NCI-H510A (cell line): ENCODE measurements at places on chromosomes 12 and 14.

GRCh38 chr12:110233212-110233903 is 47.7 kb upstream of the ATP2A2 start:
- DNase-seq = no peak

GRCh38 chr14:37620856-37621255 is 25.4 kb downstream of the TTC6 start:
- DNase-seq = no peak

- DNase-seq = no peak
These were observed 804.4 kb downstream of the FLRT2 start for GRCh38 chr14:86334355-86334754.

DNA sequence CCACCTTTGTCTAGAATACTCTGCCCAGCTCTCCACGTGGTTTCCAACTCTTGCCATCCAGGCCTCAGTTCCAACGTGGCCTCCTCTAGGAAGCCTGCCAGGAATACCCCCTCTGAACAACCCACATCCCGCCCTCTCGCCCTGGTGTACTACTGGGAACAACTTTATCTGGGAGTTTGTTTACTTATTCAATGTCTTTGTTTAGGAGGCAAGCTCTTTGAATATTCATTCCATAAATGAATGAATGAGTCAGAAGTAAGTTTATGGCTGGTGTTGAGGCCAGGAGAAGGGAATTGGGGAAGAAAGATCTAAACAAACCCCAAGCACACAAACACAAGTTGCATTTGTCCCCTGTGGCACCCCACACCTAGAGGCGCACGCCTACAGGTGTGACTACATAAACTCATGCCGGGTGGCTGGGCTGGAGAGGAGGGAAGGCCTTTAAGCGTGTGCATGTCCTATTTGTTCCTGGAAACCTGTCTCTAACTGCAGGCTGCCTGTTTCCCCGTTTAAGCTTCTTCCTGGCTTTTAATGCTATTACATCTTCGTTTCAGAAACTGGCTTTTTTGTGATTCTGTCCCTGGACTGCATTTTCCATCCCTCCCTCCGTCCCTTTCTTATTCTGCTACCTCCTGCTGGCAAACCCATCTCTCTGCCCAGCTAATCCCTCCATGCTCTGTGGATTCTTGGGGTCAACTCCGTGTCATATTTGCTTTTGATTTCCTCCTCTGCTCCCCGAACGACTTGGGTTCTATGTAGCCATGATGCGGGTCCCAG is 57.9 kb downstream of the FZD10 start:
- no peak for DNase-seq

DNA sequence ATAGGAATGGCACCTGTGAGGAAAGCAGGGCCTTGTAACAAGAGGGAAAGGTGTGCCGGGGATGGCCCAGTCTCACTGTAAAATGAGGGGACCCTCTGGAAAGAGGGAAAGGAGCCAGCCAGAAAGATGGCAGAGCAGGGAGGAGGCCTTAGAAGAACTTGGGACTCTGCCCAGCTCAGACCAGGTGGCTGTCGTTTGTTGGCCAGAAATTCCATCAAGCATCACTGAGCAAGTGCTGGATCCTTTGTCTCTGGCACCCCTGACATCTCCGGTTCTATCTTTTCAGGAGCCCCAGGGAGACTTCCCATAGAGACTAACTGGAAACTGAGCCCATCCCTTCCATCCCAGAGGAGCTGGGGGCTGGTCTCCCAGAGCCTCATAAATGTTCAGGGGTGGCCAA is 43.3 kb downstream of the DEGS2 start:
- DNase-seq = no peak

DNA sequence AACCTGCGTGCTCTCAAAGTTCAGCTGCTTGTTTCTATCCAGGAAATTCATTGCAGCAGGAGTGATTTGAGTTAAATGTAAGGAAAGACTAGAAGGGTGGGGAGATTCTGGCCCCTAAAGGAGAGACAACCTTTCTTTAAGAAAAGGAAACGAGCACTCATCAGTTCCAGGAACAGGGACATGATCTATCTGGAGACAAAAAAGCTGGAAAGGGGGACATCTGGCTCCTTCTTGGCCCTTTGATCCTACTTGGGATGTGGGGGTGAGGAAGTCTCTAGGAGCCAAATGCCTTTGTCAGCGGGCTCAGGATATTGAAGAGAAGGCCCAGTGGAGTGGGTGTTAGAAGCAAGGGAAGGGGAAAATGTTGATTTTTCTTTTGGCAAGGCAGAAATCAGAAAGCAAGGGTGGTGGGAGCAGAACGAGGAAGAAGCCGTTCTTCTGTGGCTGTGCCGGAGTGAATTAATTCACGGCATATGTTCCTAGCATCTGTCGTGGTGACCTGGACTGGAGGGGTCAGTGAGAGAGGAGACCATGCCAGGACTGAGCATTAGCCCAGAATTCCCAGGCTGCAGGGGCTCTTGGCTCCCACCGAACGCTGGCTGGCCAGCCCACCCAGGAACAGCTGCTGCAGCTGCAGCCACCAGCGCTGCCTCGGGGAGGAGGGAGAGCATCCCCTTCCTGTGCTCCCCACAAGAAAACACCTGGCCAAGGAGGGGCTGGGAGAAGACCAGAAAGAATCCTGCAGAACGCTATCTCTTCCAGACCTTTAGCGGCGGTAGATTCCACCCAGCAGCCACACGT is 62.8 kb upstream of the GPATCH2L start:
- no peak for DNase-seq

GRCh38 chr12:108515916-108516315 is 839 bp downstream of the FICD start:
- no peak for DNase-seq

DNA sequence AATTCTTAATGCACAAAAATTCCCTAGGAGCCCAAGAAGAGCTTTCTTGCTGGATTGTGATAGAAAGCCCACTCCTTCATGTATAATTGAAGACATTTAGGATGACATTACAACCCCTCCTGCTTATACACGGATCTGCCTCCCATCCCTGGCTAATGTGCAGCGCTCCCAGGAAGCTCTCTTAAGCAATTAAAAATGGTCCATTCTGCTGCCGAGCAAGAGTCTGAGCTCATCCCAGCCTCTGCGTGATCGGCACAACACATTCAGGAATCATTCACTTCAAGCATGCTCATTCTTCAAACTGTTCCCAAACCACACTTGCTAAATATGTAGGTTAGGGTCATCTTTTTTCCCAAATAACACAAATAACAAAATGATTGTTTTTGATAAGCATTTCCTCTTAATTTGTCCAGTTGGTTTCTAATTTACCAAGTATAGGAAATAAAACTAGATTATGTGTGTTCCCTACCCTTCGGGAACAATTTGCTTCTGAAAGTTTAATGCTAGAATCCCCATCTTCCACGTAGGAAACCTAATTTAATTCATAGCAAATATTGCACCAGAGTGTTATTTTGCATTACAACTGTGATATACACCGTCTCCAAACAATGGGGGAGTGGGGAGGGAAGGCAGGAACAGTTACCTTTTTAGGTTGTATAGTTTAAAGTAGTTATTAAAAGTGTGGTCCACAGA is 17.3 kb upstream of the TMEM233 start:
- no peak for DNase-seq

DNA sequence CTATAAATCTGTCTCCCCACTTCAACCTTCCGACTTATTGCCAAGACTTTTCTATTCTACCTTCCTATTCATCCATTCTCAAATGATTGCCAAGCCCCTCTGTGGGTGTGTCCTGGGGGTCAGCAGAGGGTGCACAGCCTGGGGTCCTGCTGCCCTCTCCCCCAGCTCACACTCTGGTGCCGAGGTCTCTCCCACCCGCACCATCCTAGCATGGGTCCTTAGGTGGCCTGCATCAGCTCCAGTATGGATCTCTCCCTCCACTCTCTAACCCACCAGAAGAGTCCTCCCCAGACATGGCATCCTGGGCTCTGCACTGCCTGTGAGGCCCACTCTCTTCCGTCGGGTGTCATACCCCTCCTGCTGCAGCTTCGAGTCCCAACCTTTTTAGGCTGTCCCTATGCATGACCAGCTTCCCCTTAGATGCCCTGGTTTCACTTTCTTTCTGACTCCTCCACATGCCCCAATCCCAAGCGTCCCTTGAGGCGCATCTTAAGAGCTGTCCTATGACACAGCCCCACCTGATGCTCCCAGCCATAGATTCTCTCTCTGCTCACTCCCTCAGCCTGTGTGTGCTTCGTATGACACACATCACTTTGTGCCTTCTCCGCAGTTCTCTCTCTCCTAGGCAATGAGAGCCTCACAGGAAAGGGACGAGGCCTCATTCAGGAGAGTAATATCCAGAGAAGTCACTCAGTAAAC is 43.9 kb downstream of the GIT2 start:
- DNase-seq = no peak

GRCh38 chr14:104326848-104327247 is 188.5 kb downstream of the KIF26A start:
- peak; percentile 21 for DNase-seq

GRCh38 chr12:105278043-105278697 is 42.2 kb upstream of the APPL2 start:
- DNase-seq = no peak

DNA sequence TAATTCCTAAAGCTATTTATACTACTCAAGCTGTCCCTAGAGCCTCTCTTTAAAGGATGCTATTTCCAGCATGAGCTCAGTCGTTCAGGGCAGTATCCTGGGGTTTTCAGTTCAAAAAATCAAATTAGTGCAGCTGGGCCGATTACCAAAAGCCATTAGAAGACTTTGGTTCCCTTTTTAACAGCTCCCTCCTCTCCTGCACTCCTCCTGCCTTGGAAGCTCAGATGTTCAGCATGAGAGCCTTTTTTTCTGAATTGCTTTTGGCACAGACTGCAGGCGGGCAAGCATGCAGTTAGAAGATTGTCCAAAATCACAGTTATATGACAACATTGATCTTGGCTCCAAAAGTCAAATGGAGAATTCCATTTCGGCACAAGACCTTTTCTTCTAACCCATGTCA is 179.6 kb downstream of the SLC35F4 start:
- no peak for DNase-seq

GRCh38 chr14:33948869-33949408 is 1.9 kb downstream of the EGLN3 start:
- DNase-seq = no peak

DNA sequence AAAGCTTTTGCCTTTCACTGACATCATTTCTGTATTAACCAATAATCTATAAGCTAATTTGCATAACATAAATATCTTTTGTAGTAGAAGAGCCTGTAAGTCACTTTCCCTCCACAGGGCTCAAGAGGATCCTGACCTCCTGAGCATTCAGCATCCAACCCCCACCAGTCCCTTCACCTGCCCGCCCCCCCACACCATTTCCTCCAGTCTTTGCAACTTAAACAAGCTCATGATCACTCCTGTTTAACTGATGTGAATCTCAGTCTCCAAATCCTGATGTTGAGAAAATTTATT is 12.0 kb upstream of the CRY1 start:
- no peak for DNase-seq

DNA sequence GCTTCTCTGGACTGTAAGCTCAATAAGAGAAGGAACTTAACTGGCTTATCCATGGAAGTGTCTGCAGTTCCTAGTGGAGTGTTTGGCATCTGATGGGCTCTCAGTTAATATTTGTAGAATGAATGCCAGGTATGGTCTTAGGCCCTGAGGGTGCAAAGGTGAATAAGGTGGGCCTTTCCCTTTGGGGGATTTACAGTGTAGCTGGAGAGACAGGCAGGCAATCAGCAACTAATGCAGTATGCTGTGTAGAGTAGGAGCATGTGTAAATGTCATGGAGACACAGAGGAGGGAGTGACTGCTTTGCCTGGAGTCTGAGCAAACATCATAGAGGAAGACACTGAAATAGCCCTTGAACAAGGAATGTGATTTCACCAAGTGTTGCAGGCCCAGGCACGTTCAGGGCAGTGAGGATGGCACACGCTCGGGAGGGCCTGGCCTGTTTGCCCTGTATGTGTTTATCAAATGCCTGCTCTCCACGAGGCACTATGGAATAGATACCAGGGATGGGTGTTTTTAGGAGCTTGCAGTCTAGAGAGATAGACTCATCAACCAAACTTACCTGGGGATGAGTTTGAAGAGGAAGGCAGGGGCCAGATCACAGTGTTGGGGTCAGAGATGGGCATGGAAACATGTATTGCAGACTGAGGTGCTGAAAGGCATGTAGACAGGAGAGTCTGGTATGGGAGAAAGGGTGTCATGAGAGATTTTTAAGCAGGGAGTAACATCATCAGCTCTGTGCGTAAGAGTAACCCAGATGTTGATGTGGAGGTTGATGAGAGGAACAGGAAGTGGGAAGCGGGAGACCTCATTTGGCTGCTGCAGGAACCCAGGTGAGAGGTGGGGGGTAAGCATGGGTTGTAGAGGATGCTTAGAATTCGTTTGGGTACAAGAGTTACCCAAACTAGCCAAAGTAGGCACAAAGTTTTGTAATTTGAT is 54.1 kb downstream of the PLXNC1 start:
- peak; percentile 81 for DNase-seq

- DNase-seq = no peak
These were observed 60.7 kb downstream of the INSM2 start for GRCh38 chr14:35594616-35595015.

DNA sequence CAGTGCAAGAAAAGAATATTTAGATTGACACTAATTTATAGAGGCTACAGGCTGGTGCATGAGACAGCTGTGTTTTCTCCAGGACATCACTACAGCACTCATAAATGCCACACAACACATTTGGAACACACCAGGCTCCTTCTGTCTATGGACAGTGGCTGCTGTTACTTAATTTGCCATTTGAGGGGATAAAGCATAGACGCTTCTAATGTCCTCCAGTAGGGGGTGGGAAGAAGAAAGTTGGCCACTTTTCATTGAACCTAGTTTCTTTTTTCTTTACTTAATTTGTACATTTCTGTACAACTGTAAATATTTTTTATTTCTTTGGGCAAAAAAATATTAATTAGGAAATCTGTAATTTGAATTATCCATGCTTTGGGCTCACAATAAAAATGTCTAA is 12.4 kb upstream of the RTN1 start:
- no peak for DNase-seq

- no peak for DNase-seq
These were observed 1.9 kb upstream of the CLEC2D start for GRCh38 chr12:9667403-9668160.
